CD4-positive, alpha-beta T cell treated with Interferon gamma for 1 hour (primary cell): ENCODE measurements at places on chromosomes 5 and 9.

- DNase-seq, result no peak
These were observed 1802.5 kb downstream of the EFNA5 start for GRCh38 chr5:105868038-105868780.

GRCh38 chr9:122883125-122883524 lies 22.0 kb downstream of the RC3H2 start:
- DNase-seq, result no peak

DNA sequence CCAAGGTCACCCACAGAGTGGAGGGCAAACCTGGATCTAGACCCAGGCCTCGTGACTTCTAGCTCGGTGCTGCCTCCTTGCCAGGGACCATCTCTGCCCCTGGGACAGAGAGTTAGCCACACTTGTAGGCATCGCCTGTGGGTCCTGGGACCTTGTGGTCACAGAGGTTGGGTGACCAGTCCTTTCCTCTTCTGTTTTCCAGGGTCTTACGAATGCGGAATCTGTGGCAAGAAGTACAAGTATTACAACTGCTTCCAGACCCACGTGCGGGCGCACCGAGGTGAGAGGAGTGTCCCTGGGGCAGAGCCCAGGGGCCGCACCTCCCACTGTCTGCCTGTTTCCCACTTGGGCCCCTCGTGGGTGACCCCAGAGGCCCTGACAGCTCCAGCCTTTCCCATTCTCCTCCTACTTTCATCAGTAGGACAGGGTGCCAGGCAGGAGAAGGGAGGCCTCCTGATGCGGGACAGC lies 76.3 kb downstream of the AMBP start:
- DNase-seq, result no peak

DNA sequence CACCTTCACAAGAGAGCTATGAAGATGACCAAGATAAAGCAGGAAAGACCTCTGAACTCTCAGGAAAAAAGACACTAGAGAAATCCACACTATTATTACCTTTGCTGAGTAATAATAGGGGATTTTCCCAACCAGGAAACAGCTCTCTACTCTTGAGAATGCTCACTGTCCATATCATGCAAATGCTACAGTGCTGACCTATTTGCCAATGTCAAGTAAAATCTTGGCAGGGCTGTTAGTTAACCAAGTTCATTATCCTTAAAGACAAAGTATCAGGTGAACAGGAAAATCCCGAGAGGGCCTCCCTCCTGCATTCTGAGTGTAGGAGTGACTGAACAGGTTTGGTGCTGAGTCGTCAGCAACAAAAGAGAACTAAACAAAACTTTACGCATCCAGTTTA lies 306.6 kb downstream of the ACTL7B start:
- no peak for DNase-seq

DNA sequence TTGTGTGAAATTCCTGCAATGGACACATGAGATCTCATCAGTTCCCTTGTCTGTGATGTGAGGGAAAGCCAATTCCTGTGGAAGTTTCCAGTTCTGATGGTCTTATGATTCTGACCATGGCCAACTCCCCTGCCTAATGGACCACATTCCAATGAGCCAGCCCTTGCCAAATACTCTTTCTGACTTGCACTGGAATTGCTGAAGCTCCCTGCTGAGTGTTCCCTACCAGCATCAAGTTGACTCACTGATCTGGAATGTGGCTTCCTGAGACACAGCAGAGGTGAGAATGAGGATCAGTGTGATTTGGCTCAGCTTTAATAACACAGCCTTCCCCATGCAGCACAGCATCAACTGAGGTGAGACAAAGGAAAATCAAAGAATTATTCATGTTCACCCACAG lies 427.8 kb downstream of the KDM4C start:
- DNase-seq, result no peak

- DNase-seq, result no peak
These were observed 50.1 kb upstream of the POU5F2 start for GRCh38 chr5:93791518-93791972.

DNA sequence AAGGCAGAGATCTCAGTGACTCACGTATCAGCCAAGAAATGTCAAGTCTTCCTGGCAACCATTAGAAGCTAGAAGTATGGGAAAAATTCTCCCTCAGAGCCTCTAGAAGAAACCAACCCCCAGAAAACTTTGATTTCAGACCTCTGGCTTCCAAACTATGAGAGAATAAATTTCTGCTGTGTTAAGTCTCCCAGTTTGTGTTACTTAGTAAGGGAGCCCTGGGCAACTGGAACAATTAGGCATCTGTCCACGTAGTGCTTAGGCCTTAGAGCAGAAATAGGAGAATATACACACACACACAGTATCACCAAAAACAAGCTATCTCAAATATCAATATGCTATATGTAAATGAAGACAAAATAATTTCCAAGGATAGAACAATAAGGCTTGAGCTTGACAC lies 894.8 kb upstream of the CDH10 start:
- no peak for DNase-seq

DNA sequence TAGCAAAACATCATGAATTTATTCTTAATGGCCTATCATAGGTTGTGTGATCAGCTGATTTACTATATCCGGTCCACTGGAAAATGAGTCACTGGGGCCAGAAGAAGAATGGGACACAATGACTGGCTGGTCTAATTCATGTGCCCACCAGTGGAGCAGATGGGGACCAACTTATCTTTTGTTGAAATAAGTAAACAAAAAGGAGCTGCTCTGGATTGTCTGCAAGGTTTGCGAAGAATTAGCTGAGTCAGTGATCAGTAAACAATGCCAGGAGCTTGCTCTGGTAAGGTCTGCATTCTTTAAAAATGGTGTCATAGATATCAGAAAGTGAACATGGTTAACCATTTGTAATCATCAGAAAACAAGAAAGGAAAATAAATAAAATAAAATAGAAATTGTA lies 128.0 kb downstream of the RASEF start:
- DNase-seq, result no peak

DNA sequence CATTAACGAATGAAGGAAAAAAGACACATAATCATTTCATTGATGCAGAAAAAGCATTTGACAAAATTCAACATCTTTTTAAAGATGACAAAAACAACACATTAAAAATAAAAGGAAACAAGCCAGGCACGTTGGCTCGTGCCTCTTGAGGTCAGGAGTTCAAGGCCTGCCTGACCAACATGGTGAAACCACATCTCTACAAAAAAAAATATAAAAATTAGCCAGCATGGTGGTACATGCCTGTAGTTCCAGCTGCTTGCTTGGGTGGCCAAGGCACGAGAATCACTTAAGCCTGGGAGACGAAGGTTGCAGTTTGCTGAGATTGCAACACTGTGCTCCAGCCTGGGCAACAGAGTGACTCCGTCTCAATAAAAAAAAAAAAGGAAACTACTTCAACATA lies 77.0 kb downstream of the ERCC6L2 start:
- DNase-seq, result no peak

DNA sequence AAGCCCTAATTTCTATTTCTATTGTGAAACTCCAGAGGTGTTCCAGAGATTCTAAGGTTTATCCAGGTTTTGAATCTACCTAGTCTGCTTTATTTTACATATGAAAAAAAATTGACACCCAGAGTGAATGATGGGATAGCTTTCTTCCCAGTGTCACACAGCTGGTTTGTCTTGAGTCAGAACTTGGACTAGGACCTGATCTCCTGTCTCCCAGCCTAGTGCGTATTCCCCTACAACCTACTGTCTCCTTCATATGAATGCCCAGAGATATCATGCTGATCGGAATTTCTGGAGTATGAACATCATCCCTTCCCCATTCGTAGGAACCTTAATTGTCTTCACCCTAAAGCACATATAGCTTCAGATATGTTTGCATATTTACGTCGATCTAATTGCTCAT lies 524.2 kb downstream of the SPATA31D1 start:
- DNase-seq, result no peak

GRCh38 chr5:159469496-159470372 lies 139.4 kb upstream of the IL12B start:
- no peak for DNase-seq

GRCh38 chr5:179274321-179275315 lies 70.6 kb downstream of the ADAMTS2 start:
- DNase-seq, result no peak

GRCh38 chr5:107558823-107559375 lies 111.8 kb downstream of the EFNA5 start:
- no peak for DNase-seq

DNA sequence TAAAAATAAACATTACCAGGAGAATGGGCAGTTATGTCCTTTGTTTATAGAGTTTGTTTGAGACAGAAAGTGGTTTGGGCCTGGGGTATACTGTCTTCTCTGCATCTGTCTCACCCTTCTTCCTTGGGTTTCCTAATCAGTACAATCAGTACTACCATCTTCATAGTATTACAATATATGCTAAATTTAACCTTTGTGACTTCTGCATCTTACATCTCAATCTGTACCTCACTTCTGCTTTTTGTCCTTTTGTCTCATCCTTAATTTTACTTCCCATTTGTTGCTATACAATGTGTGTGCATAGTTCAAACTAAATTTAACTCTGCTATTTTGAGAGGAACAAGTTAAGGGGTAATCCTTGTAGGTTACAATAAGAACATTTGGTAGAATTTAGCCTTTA lies 19.6 kb downstream of the FBXO38 start:
- DNase-seq, result no peak

GRCh38 chr5:13478831-13479465 lies 465.5 kb downstream of the DNAH5 start:
- DNase-seq, result no peak

GRCh38 chr5:178673801-178674295 lies 47.0 kb upstream of the CLK4 start:
- no peak for DNase-seq
